ENCODE measurements at places on chromosomes 12 and 14. TPM values are rescaled to one million over a fixed set of nuclear protein-coding genes. Genes with fewer than 3 reads are reported as not detected.

The C3AR1 gene
- total RNA-seq, result not detected

The STAT6 gene
- total RNA-seq, result 93.7 TPM

The CLEC4D gene
- total RNA-seq, result not detected

The TAS2R30 gene
- 3.5 TPM for total RNA-seq

The DPPA3 gene
- total RNA-seq, result not detected

The ERBB3 gene
- total RNA-seq, result 0.94 TPM

The FOXG1 gene
- 0.79 TPM for total RNA-seq

The OVCH1 gene
- under 0.01 TPM for total RNA-seq

The PAPLN gene
- 4.6 TPM for total RNA-seq

The ESPL1 gene
- 1.9 TPM for total RNA-seq

The EML5 gene
- total RNA-seq, result 0.32 TPM

The CBLN3 gene
- 4.8 TPM for total RNA-seq

The STRN3 gene
- total RNA-seq, result 82.0 TPM

The ZC2HC1C gene
- 1.5 TPM for total RNA-seq

The AKAP5 gene
- under 0.01 TPM for total RNA-seq

The ATL1 gene
- total RNA-seq, result 7.3 TPM

The SYCP3 gene
- 0.34 TPM for total RNA-seq

The IGFBP6 gene
- 1,620 TPM for total RNA-seq

The RTL1 gene
- total RNA-seq, result under 0.01 TPM

The POLE2 gene
- total RNA-seq, result 2.8 TPM

The NFATC4 gene
- total RNA-seq, result 97.9 TPM

The TAS2R7 gene
- not detected for total RNA-seq

The SPIC gene
- total RNA-seq, result not detected

The CLEC14A gene
- 1.1 TPM for total RNA-seq

All from bronchial smooth muscle cell (primary cell).